ENCODE measurements at places on chromosomes 3 and 15.

DNA sequence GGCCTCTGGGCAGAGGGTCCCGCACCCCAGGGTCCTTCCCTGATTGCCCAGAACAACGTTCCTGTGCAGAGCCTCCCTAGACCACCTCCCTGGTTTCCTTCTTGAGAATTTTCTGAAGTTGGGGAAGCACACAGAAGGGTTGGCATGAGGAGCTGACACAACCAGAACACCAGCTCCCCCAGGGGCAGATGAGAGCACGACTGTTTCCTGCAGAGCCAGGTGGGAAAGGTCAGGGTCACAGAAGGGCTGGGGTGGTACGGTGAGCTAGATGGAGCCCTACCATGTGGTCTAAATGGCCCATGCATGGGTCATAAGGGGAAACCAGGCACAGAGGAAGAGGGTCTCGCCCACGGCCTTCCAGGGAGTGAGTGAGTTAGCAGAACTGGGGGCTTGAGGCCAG lies 10.4 kb downstream of the PPCDC start:
- no peak for DNase-seq

GRCh38 chr3:184168363-184169120 lies 6.1 kb upstream of the AP2M1 start:
- DNase-seq = no peak

DNA sequence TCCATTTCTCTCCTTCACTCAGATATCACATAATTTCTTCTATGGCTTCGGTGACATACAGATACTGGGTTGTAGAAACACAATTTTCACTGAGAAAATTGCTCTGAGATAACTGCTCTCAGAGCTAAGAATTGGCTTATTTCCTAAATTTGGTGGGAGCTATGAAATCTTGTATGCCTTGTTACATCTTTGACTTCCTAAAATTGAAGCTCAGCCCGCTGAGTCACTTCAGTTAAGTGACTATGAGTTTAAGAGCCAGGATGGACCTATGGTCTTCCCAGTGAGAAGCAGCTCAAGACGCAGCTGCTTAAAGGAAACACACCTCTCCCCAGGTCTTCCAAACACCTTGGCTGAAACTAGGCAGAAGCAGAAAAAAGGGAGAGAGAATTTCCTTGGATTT lies 56.4 kb downstream of the EFHB start:
- DNase-seq = no peak

GRCh38 chr15:70526221-70526973 lies 237.0 kb downstream of the UACA start:
- DNase-seq = peak; percentile 32

GRCh38 chr15:64017082-64017588 lies 29.1 kb downstream of the DAPK2 start:
- no peak for DNase-seq

- DNase-seq = no peak
Measured at GRCh38 chr3:86147119-86147518, 843.8 kb downstream of the VGLL3 start.

DNA sequence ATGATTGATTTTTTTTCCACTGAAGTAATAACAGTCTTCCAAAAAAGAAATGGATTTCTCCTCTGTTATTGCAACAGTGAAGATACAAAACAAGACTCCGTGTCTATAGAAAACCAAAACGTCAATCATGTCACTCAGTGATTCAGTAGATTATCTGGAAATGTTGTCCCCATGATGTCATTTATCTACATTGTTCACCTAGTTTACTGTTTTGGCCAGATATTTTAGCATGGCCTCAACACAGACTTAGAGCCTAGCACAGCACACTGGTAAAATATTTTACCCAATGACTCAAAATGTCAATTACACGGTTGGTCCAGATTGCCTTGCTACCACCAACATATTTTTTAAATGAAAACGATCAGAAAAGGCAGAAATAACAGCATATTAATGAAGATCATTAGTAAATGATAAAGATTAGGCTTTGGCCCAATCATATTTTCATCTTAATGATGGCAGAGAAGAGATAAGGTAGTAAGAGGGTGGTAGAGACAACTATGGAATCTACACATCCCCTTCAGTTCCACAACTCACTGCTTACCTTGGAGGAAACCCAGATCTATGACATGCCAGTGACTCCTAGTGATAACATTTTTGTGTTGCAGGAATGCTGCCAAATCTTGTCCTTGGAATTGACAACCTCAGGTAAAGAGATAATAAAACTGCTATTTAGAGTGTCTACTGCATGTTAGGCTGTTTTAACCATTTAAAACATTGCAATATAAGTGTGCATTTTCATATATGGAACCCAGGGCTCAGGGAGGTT lies 347.7 kb upstream of the ARPP21 start:
- DNase-seq = no peak

GRCh38 chr15:61824291-61824690 lies 236.0 kb downstream of the VPS13C start:
- no peak for DNase-seq

- DNase-seq = no peak
Measured at GRCh38 chr3:42061025-42061712, 30.0 kb upstream of the TRAK1 start.

DNA sequence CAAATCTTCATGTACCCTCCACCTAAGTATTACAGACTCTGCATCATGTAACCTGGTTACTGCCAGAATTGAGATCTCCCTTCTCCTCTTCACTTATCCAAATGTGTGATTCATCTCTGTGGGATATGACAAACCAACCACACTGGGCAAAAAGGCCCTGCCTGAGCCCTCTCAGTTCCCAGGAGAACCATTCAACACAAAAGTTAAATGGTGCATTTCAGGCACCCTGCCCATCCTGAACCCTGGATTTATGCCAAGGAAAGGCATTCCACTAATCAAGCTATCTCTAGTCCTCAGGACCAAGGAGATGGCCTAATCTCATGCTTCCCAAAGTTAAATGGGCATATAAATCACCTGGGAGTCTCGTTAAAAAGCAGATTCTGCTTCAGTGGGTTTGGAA lies 108.5 kb downstream of the TNIK start:
- peak; percentile 40 for DNase-seq

DNA sequence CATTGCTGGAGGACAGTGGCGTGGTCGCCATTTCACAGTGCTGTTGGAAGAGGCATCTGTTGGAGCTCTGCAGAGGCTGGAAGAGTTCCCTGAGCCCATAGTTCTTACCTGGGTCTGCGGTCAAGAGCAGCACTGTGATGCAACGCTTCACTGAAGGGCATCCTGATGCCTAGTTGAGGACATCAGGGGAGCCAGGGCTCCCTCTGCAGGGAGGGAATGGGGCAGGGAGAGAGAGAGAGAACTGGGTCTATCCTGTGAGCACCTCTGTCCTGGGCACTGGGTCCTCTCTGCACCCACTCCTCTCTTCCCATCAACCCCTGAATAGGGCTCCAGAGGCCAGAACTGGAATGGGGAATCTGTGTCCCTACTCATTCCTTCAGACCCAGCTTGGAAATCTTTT lies 23.9 kb upstream of the MOBP start:
- no peak for DNase-seq

DNA sequence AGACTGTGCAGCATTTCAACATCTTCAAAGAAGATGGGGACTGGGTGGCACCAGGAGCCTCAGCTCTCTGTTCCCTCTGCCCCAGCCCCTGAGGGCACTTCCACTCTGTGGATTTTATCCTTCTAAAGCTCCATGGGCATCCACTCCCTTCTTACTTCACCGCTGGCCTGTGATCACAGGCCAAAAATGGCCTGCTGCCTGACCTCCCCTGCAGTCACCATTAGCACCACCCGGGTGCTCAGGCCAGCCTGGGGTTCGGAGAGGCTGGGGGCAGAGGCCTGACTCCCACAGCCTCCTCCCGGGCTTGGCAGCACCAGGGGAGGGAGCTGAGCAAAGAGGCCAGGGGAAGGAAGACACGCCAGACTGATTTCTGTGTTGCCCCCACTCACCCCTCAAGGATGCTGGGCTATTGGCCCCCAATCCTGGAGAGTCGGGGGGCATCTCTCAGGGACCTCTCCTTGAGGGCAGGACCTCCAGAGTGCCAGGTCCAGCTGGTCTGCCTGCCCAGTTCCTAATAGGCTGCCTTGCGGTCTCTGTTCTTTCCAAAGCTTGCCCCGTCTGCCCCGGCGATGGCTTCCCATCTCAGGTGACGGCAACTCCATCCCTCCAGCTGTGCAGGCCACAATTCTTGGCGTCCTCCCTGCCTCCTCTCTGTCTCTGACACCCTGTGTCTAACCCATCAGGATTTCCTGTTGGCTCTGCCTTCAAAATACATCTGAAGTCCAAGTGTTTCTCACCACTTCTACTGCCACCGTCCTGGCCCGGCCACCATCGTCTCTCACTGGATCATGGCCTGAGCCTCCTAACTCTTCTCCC lies 67.1 kb downstream of the EXOG start:
- DNase-seq = no peak

DNA sequence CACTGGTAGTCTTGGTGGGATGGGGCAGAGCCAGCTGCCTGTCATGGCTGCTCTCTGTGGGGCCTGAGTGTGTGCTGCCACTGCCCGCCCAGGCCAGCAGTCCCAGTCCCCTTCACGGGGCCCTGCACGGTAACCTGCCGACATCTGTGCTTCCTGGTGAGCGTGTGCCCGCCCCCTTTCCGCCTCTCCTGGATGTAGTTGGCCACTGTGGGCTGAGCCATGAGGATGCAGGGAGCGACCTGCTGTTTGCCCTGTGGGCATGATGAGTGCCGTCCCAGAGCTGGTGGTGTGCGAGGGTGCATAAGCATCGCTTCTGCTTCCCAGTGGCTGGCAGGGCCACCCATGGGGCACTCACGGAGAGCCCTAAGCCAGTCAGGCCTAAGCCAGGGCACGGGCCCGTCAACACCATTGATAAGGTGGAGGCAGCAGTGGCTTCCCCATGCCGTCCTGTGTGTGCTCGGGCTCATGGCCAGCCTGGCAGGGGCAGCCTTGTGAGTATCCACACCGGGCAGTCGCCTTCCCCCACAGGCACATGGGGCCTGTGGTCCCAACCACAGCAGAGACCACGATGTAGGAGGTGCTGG lies 14.6 kb downstream of the PLXNA1 start:
- no peak for DNase-seq

GRCh38 chr3:37450561-37450960 lies 276.2 kb upstream of the LRRFIP2 start:
- no peak for DNase-seq

GRCh38 chr3:78970656-78971055 lies 797.1 kb downstream of the ROBO1 start:
- DNase-seq = no peak

- no peak for DNase-seq
Measured at GRCh38 chr15:73882761-73883419, 9.5 kb downstream of the TBC1D21 start.

DNA sequence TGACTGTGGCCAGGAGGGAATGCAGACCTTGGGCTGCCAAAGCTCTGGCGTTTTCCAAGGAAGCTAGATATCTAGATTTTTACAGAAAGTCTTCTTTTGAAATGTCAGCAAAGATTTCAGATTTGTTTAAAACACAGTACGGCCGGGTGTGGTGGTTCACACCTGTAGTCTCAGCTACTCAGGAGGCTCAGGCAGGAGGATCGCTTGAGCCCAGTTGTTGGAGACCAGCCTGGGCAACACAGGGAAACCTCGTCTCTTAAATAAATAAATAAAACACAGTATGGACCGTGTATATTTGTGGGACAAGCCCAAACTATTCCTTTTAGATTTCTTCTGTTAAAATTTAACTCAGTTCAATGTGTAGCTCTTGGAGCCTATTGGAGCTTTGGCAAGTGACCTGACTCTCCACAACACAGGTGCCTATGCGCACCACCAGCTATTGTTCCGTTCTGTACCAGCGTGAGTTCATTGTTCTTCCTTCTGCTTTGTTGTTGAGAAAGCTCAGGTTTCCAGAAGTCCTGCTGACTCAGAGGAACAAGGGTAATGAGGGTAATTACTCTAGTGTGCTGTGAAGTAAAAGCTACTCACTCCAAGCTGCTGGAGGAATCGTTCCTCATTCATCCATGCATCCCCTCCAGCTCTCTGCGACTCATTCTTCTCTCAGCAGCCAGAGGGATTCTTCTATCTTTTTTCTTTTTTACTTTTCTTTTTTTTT lies 73.1 kb upstream of the SLC6A6 start:
- DNase-seq = peak; percentile 3

- DNase-seq = no peak
Measured at GRCh38 chr3:20842594-20843436, 656.8 kb upstream of the SGO1 start.

DNA sequence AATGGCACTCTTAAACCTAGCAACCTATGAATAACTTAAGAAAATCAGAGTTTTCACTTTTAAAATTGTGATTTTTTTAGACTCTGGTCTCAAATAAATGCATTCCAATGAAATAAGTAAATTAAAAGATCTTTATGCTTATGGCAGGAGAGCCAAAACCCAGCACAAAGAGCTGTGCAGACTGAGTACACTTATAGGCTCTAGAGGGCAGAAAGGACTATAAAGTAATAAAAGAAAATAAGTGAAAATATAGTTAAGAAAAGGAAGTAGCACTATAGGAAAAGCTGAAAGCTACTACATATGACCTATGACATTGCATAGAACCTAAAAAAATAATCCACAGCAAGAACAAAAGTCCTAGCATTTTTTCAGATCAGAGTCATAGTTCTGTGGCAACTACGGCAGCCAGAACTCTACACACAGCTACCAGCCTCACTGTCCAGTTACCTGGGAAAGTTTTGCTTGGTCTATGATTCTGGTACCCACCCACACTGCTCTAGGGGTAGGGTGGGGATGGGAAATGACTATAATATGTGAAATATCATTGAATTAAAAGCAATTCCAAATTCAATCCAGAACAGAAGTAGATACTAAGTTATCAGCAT lies 30.5 kb downstream of the CLASP2 start:
- DNase-seq = no peak

- DNase-seq = no peak
Measured at GRCh38 chr3:85151555-85151954, 192.8 kb downstream of the CADM2 start.

- no peak for DNase-seq
Measured at GRCh38 chr3:15271030-15271429, 61.4 kb downstream of the SH3BP5 start.

DNA sequence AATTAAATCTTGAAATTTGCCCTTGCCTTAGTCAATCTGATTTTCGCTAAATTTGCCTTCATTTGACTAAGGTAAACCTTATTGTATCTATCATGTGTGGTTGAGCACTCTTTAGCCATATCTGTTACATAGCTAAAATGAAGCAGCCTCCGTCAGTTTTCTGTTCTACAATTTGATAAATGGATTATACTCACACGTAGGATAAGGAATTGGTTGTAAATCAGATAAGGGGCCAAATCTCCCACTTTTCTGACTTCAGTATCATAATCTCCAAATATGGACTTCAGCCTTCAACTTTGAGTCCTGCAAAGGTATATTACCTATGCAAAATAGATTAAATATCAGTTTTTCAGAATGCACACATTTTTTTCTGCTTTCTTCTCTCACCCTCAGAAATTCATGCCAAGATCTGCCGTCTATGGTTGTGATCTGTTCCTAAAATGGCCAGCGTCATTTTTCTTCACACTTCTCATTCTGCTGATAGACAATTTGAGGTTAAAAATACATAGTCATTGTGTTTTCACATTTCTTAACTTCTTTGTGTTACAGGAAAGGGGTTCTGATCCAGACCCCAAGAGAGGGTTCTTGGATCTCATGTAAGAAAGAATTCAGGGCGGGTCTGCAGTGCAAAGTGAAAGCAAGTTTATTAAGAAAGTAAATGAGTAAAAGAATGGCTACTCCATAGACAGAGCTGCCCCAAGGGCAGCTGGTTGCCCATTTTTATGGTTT lies 36.9 kb downstream of the RAB8B start:
- DNase-seq = no peak

- no peak for DNase-seq
Measured at GRCh38 chr3:149971403-149972075, 844 bp upstream of the PFN2 start.
